NCI-H526 (cell line): ENCODE measurements at places on chromosomes 13 and 19.

GRCh38 chr13:29497137-29497654 is 98.3 kb downstream of the SLC7A1 start:
- no peak for DNase-seq

DNA sequence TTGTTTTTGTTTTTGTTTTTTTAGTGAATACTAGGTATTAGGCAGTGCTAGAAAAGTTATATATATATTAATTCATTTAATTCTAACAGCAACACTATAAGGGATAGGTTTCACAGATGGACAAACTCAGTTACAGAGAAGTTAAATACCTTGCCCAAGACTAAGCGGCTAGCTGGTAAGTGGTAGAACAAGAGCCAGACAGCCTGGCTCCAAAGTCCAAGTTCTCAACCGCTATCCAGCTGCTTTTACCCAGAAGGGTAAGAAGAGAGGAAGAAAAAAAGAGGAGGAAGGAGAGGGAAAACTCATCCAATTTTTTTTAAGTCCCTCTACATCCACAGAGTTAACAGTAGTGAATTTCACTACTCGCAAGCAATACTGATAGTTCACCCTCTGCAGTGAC is 217.0 kb downstream of the SPRY2 start:
- DNase-seq, result no peak

GRCh38 chr13:47100214-47100853 is 203.5 kb upstream of the HTR2A start:
- DNase-seq, result no peak

DNA sequence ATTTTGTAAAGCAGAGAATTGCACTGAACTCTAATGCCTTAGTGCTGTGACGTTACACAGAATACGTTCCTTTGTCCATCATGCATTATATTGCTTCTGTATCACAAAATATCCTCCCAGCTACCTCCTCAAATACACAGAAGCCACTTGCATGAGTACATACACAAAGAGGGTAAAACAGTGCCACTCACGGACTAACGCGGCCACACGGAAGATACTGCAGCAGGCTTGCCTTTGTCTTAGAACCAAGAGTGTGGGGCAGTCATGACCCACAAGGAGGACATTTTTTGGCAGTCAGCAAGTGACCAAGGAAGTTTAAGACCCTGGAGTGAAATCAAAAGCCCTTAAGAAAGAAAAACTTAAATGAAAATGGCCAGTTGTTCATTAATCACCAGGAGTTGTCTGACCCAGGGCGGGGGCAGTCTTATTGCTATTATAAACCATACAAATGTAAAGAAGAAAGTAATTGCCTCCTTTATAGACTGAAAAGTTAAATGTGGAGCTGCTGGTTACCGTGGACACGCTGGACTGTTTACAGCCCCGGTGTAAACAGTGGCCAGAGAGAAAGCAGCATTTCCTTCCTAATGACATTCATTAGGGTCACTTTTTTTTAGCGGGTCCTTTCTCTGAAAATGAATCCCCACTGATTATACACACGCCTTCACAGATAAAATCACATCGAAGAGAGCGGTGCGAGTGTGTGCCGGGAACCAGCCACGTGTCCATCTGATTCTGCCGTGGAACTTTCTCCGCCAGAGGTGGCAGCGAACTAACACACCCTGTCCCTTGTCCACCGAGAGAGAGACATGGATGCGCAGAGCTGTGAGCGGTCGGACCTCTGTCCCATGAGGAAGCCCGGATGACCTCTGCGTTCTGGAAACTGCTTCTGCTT is 66.8 kb downstream of the SOX1 start:
- no peak for DNase-seq

GRCh38 chr13:102472650-102473049 is 70.8 kb upstream of the FGF14 start:
- DNase-seq, result no peak

DNA sequence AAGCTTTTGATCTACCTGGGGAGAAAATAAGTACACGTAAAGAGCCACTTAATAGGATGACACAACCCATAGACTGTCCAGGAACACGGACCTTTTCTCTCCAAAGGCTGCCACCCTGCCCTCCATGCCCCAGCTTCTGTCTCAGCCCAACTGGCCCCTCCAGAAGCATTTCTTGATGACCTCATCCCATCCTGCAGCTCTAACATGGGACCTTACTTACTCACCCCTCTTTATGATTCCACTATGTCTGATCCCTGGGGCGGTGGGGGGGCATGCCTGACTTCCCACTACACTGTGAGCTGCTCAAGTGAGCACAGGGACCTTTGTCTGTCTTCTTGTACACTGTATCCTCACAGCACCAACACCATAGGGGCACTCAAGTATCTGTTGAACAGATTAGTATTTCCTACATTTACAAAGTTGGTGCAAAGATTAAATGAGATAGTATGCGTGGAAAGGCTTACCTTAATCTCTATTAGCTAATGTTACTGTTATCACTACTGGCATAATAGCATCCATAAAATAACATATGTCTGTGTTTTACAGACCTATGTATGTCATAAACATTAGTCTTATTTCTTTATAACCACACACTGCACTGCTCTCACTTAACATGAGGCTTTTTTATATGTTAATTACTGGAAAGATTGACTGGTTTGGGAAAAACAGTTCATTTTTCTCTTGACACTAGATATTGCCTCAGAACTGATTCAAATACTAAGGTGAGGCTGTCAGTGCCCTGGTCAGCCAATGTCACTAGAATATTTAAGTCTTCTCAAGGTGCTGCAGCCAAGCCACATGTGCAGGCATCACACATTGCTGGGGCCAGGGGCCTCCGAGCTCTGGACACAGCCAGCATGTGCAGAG is 100.9 kb downstream of the FOXO1 start:
- no peak for DNase-seq

GRCh38 chr13:110490009-110490770 is 71.3 kb downstream of the RAB20 start:
- no peak for DNase-seq

- DNase-seq, result no peak
Observed at GRCh38 chr19:10686661-10687517, 14.3 kb upstream of the QTRT1 start.
